ENCODE measurements at places on chromosomes 2 and 18.

DNA sequence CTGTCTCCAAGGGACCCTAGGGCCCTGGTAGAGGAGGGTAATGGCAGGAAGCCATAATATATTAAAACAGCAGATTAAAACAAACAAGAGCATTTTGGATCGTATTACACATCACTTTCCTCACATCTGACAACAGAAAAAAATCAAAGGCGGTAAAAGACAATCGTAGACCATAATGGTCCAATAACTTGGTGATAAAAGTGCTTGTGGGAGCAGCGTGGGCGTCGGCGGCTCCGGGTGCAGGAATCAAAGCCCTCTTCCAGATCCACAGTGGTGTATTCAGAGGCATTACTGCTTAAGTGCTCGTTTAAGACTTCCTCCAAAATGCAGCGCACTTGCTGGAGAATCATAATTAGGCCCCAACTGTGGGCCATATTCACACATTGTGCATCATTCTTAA lies 68.0 kb downstream of the FECH start:
- DNase-seq, result no peak

- DNase-seq, result no peak
These were observed 70.0 kb upstream of the ATL2 start for GRCh38 chr2:38446906-38447561.

GRCh38 chr2:237888389-237888788 lies 29.0 kb downstream of the RAMP1 start:
- DNase-seq, result peak; percentile 88

- no peak for DNase-seq
These were observed 251.3 kb downstream of the PLCL1 start for GRCh38 chr2:198055716-198056115.

- DNase-seq, result no peak
These were observed 119.0 kb downstream of the TRIB2 start for GRCh38 chr2:12835733-12836132.

DNA sequence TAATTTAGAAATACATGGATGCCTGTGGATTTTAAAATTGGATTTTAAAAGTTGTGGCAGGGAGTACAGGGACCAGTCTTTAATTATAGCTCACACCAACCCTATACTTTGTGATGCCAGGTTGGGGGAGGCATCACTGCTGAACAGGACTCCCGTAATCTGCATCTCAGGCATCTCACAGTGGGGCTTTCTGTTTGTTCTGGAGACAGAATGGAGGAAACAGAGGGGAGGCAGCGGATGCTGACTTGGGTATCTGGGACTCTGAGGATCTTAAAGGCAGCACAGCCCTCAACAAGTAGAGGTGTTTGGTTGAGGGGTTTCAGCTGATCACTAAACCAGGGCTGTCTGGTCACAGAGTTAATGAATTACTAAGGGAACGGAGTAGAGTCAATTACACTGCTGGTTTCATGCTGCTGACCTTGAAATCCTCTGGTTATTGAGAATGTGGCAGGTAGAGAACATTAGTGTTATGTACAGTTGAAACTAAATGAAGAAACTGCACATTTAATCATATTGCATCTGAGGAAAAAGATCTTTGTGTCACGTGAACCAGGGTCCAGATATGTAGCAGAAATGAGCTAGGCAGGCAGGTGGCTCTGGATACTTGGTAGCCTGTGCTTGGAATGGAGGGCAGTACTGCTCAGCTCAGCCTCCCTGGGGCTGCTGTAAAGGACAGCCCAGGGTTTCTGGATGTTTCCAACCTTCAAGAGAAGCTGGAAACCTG lies 40.3 kb downstream of the FHOD3 start:
- no peak for DNase-seq

DNA sequence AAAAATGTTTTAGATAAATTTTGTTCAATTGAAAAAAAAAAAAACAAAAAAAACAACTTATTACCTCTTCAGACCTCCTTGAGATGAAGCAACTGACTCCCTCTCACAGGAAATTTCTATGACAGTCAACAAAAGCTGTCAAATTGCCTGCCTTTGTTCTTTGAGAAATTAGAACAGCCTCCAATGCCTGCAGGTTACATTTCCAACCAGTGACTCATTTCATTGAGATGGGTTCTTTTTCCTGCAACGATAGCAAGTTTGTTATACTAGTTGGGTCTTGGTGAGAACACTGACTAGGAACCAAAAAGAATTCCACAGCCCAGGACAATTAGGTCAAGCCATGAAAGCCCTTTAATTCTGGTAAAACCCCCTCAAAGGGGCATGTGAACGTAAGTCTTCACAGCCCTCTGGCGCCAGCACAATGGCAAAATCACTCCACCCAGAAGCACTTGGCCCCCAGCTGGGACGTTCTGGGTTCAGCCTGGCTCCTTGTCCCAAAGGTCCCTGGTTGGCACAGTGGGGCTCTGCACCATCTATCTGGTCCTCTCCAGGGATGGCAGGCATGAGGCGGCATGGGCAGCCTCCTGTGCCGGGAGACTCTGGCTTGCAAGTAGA lies 87.0 kb downstream of the SPP2 start:
- DNase-seq, result peak; percentile 71

DNA sequence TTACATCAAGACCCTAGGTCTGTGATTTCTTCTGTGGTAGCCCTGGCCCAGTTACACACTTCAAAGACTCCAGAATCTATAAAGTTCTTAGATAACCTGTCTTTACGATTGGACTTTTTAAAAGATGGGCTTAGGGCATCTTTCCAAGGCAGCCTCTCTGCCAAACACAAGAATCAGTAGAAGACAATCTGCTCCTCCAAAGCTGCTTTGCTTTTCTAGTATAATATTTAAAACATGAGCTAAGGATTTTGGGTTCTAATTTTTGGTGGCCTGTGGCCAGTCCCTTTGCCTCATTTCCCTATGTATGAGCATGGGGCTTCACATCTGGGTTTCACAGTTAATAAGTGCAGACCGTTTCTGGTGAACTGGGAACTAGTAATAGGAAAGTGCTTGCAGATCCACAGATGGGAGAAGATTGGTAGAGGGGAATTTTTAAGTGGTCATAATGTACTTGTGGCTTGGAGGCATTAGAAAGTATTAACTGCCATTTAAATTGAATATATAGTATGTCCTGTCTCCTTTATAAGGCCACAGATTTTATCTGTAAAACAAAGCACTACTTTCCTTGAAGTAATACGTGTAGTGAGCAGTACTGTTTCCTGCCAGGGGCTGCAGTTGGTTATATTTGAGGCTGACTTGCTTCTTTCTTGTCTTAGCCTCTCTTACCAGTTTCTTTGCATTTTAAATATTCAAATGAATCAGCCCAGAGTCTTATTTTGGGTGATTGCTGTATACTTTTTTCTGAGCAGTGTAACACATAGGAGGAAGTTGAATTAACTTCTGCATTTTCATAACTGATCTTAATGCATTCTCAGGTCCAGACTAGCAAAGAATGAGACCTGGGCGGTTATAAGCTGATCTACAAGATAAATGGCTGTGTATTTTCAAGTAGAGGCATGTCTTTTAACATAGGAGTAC lies 1.5 kb downstream of the ARPC2 start:
- DNase-seq, result no peak

GRCh38 chr2:19652811-19653210 lies 249.0 kb downstream of the TTC32 start:
- no peak for DNase-seq

DNA sequence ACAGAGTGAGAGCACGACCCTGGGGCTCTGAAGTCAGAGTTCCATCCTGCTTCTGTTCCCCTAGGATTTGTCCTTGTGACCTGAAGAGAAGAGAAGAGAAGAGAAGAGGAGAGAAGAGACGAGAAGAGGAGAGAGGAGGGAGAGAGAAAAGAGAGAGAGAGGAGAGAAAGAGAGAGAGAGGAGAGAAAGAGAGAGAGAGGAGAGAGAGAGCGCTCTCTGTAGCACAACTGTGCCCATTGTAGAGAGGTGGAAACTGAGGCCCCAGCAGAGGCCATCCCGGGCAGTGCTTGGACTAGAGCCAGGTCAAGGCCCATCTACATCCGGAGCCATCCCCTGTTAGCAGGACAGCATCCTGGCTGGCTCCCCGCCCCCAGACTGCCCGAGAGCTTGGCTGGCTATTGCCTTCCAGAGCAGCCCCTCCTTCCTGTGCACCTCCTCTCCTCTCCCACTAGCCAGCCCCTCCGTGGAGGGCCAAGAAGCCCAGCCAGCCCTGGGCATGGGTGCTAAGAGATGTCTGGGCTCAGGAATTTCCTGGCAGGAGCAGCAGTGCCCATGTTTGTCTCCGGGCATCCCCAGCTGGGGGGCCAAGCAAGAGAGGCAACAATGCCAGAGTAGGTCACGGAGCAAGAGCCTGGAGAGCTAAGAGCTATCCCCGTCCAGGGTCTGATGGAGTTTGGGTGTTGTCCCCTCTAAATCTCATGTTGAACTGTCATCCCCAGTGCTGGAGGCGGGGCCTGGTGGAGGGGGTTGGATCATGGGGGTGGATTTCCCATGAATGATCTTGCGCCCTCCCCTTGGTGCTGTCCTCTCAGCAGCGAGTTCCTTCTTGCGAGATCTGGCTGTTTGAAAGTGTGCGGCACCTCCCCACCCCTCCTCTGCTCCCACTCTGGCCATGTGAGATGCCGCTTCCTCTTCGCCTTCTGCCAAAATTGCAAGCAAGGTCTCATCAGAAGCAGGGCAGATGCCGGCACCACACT lies 18.2 kb upstream of the GPR55 start:
- DNase-seq, result no peak

DNA sequence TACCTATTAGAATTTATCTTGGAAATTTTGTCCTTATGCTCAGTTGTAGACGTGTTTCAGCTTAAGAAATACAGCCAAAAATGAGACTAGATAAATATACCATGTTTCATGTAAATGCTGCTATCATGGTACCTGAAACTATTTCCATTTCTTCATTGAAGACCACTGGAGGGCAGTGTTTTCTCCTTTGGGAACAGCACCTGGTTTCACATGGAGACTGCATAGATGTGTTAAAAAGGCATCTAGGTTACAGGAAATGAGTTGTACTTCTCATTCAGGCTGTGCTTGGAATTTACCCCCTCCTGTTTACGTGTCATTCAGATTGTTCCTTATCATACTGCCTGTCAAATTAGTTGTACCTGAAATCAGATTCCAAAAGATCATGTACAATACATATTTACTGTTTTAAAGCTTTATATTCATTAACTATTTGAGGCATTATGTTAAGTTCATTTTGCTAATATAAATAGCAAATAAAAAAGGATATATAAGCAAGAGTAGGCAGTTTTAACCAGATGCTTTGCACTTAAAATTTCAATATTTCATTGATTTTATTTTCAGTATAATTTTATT lies 57.3 kb upstream of the PSMD14 start:
- DNase-seq, result peak; percentile 66

GRCh38 chr18:36672437-36673344 lies 156.1 kb downstream of the TPGS2 start:
- DNase-seq, result peak; percentile 76

DNA sequence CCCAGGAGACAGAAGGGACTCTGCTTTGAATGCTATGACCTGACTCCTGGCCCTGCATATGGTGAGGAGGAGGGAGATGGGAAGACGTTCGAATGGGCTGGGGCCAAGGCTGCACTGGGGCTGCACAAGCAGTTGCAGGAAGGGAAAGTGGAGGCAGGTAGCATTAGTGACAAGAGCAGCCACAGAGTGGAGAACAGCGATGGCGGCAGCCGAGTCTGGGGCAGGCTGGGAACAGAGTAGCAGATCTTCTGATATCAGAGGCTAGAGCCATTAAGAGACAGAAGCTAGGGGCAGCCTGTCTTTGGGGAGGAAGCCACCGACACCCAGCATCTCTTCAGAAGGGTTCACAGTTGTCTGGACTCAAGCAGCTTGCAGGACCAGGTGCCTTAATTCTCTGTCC lies 50.1 kb downstream of the ST3GAL5 start:
- DNase-seq, result no peak

DNA sequence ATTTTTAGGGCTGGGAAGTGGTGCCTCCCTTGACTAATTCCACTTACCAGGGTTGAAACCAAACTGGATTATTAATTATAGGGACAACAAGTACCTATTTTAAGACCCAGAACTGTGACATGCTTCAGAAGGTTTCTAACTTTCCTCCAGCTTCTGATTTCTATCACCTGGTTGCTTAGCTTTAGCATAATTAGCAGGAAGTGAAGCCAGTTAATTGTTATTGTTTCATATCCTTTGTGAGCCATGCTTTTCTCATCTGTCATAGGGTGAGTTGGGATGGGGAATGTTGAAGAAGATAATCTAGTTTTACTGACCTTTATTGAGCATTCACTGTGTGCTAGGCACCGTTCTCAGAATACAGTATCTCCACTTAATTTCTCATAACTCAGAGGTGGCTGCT lies 3.2 kb downstream of the YPEL5 start:
- DNase-seq, result no peak

DNA sequence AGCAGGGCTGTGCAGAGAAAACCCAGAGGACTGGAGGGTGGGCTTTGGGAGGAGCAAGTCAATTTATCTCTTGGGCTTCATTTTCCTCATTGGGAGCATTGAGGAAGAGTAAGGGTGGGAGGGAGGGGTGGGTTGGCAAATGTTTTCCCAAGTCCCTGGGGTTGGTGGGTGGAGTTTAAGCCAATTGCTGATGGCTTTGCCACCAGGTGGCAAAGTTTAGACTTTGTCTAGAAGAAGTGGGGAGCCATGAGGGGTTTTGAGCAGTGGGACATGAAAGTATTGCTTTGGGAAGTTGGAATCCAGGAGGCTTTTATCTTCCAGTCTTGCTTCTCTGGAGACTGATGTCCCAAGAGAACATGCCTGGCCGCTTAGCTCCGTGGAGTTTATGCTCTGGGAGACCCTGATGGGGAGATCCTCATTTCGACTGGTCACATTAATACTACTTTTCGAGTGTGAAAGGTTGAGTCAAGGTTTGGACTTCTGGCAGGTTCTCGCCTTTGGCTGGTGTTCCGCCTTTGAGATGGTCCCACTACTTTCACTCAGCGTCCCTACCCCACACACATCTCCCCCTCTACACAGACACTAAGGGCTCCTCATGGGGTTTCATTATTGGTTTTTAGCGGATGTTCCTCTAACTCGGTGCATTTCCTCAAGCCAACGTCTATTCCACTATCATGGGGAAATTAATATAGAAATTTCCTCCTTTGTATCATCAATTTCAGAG lies 126.7 kb downstream of the PRKCE start:
- DNase-seq, result no peak

DNA sequence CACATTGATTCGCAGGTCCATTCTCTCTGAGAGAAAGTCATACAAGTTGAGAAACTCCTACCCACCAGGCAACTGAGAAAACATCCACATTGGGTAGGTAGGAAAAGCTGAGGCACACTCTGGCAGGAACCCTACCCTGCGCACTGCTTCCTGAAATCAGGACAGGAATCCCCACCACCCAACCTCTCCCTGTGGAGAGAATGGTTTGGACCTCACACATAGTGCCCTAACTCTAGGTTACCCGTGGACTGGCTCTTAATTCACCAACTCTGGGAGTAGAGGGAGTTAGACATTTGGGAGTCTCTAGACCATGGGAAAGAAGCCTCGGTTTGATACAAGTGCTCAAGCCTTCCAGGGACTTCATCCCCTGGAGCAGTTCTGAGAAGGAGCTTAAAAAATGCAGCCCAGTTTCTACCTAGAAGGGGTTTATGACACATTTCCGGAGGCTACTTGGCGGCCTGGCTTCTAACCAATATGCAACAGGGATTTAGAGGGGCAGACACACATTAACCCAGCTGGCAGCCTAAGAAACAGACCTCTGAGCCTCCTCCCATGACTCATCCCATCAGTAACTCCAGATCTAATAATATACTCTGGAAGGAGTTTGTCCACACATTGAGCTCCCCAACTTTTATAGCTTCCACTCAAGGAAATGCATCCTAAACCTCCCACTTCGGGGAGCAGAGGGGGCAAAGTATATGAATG lies 136.7 kb downstream of the EML6 start:
- DNase-seq, result peak; percentile 80

GRCh38 chr18:7987284-7987976 lies 420.3 kb downstream of the PTPRM start:
- peak; percentile 72 for DNase-seq
